ENCODE measurements at places on chromosomes 16 and 17. TPM values are rescaled to one million over a fixed set of nuclear protein-coding genes. Genes with fewer than 3 reads are reported as not detected.

DNA sequence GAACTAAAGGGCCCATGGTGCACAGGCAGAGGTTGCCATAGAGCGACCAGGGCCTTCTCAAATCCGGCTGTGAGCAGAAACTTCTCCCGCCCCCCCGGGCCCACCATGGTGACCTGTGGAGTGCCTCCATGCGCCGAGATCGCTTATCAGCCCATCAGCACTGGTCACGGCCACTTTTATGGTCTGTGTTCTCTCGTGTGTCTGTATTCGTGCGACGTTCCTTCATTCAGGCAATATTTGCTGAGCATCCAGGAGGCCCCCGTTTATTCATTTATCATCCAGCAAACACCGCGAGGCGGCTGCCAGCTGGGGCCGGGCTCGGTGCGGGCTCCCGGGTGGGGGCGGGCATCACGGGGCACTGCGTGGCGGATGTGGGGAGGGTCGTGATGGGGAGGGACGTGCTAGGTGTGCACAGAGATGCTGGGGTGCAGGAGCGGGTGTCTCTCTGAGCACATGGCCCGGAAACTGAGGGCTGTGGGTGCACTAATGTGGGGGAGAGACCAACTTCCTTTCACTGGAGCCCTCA lies 88.0 kb upstream of the CBX4 start:
- DNase-seq, result no peak

DNA sequence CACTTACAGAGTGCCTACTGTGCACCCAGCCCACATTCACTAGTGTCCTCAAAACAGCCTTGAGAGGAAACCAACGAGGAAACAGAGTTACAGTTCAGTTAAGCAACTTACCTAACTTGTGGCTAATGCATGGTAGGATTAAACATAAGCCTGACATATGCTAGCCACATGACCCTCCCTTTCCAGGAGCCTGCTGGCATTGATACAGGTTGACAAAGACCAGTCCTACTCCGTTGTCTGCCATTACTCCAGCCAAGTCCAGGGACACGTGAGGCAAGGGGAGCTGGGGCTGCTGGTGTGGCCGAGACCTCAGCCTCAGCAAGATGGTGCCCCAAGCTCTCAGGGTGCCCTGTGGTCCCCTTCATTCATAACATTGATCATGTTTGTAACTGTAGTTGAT lies 37.9 kb downstream of the SNX20 start:
- no peak for DNase-seq

DNA sequence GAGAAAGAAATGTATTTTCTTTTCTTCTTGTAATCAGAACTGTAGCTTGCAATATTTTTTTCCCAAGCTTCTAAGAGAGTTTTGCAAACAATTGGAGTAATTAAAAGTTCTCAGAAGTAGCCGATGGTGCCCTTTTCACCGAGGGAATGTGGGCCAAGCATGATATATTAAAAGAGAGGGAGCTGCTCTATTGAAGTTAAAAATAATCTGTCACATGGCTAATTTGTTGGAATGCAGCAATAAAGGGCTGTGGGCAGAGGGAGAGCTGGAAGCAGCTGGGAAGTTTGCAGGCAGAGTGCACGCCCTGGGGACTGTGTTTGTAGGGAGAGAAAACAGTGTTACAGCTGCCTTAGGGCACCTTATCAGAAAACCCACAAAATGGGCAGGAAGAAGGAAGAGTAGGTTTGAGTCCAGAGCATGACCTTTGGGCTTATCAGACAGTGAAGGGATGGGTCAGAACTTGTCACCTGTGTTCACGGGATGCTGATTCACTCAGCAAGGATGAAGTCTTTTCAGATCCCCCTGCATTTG lies 18.5 kb upstream of the TERF2 start:
- peak; percentile 78 for DNase-seq

AIPL1 gene
- total RNA-seq, result under 0.01 TPM

Measured in fibroblast of lung (primary cell).